Activated naive CD4-positive, alpha-beta T cell treated with anti-CD3 and anti-CD28 coated beads for 36 hours (primary cell): ENCODE measurements at places on chromosomes 2 and 18. TPM values are rescaled to one million over a fixed set of nuclear protein-coding genes. Genes with fewer than 3 reads are reported as not detected.
A peak's percentile ranks its signal among the peaks of the same experiment; 100 is the strongest.

DNA sequence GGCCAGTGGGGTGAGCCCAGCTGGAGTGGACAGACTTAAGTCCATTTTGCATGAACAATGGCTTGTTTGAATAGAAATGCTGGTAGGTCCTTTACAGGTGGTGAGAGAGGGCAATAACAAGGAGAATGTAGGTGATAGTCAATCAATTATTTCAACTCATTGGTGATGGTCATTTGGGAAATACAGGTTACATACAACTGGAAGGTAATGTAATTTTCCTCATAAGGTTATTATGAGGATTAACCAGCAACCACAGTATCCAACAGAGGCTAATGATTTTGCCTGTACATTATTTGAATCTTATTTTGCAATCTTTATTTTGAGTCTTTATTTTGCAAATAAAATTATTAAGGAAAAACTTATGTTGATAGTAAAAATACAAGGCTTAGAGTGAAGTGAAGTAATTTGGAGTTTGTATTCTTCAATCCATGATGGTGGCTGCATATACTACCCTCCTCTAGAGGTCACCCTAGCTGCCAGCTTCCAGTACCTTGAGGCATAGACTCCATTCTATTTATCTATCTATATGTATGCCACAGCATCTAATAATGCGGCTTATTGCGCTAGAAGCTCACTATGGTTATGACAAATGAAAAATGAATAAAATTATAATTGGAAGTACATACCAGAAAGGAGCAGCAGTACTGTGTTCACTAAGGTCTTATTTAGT is 20.5 kb upstream of the HNMT start:
- no peak for DNase-seq

DNA sequence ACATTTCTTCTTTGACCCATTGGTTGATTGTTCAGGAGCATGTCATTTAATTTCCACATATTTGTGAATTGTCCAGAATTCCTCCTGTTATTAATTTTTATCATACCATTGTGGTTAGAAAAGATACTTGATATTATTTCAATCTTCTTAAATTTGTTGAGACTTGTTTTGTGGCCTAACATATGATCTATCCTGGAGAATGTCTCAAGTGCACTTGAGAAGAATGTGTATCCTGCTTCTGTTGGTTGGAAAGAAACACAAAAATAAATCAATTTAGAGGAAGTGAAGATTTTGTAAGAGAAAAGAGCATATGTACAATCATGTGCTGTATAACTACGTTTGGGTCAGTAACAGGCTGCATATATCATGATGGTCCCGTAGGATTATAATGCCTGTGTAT is 118.6 kb upstream of the CDC42EP3 start:
- no peak for DNase-seq

- no peak for DNase-seq
Observed at GRCh38 chr2:32925283-32925815, 21.4 kb upstream of the LTBP1 start.

- no peak for DNase-seq
Observed at GRCh38 chr2:60998628-60999545, 18.6 kb upstream of the PEX13 start.

- no peak for DNase-seq
Observed at GRCh38 chr18:21309248-21309647, 67.2 kb downstream of the GREB1L start.

- DNase-seq = no peak
Observed at GRCh38 chr2:192010073-192010472, 163.2 kb upstream of the CAVIN2 start.

DNA sequence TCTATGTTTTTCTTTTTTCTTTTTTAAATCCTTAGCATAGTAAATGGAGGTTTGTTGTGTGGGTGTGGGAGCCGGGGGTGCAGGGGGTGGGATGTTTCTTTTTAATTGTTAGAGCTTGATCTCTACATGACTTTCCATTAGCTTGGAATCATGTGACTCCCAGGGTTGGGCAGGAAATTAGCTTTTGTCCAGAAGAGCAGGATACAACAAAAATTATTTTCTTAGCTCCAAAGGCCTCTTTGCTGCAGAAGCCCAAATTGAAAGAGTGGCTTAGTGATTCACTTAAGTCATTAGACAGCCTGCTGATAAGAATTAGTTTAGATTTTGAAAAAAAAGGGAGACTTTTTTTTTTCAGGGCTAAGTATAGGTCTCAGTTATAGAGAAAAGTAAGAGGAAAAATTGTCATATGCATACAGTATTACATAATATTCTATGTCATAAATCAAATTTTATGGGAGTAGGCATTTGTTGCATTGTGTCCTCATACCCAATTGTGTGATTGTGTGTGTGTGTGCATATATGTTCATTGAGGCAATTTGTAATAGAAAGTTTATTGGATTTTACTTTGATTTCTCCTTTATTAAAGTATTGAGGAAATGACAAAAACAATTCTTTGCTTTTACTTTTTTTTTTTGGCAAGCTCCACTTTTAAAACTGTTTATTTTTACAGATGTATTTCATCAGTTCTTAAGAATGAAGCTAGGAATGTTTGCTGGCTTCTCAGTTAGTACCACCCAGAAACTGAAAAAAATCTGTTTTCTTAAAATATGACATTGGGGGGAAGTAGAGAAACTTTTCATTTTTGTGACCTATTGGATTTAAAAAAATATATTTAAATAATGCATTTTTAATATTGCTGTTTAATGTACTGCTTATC is 47.4 kb downstream of the TSPYL6 start:
- no peak for DNase-seq

DNA sequence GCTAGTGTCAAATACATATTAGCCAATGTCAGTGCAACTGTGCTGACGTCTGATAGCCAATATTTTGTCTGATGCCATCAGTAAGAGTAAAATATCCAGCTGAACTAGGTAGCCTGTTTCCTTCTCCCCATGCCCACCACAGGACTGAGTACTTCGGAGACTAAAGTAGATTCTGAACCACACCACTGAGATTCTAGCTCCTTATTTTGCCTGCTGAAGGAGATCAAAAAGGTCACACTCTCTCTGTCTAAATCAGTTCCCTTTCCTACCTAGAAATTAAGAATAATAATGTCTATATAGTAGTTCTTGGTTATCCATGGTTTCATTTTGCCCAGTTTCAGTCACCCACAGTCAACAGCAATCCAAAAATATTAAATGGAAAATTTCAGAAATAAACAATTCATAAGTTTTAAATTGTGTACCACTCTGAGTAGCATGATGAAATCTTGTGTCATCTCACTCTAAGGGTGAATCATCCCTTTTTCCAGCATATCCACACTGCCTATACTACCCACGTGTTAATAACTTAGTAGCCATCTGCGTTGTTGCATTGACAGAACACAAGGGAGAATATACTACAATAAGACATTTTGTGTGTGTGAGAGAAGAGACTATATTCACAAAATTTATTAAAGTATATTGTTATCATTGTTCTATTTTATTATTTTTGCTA is 1043.3 kb upstream of the PIK3C3 start:
- DNase-seq = no peak

GRCh38 chr18:62332964-62333695 is 8.0 kb downstream of the TNFRSF11A start:
- no peak for DNase-seq

- no peak for DNase-seq
Observed at GRCh38 chr18:904218-905090, at the start of gene ADCYAP1. Gene ADCYAP1 (plus strand): TSS chr18:904871. CDS start chr18:905387, 516 bp downstream.

- no peak for DNase-seq
Observed at GRCh38 chr18:34493566-34494358, 216.3 kb upstream of the DTNA start.

DNA sequence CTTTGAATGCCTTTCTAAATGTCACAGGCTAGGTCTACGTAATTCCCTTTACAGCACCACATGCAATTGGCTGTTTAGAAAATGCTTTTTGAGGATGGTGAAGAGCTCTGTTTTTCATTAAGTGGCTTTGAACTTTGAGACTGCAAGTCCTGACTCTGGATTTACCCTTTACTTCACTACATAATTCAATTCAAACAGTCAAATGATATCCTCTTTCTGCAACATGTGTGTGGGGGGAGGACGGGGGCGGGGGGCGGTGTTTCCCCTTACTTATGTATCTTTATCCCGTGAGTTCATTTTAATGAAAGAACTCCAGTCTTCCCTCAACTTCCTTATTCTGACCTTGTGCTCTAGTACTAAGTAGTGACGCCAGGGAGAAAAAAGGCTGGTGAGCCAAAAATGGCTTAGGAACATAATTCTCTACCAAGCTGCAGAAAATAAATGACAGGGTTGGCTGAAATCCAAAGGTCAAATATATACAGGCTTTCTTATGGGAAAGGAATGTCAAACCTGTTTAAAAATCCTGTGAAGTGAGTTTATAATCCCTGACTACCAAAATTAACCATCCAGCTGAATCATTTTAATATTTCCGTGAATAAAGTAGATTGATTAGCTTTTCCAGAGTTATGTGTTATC is 119.6 kb downstream of the SLC8A1 start:
- no peak for DNase-seq

- no peak for DNase-seq
Observed at GRCh38 chr2:118633371-118634018, 214.0 kb downstream of the EN1 start.

- no peak for DNase-seq
Observed at GRCh38 chr2:31476511-31477180, 62.1 kb upstream of the XDH start.

- DNase-seq = no peak
Observed at GRCh38 chr18:27377251-27377650, 192.1 kb upstream of the CHST9 start.

DNA sequence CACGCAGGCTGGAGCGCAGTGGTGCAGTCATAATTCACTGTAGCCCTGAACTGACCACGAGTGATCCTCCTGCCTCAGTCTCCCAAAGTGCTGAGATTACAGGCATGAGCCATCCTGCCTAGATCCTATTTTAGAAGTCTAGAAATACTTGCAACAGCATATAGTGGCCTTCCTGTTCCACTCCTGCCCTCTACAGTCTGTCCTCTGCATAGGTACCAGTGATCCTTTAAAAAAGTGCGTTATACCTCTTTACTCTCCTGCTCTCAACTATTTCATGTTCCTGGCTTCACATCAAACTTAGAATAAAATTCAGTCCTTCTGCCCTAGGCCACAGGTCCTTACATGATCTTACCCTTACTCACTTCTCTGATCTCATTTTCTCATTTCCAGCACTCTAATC is 6.0 kb downstream of the COMMD1 start:
- peak; percentile 18 for DNase-seq

DNA sequence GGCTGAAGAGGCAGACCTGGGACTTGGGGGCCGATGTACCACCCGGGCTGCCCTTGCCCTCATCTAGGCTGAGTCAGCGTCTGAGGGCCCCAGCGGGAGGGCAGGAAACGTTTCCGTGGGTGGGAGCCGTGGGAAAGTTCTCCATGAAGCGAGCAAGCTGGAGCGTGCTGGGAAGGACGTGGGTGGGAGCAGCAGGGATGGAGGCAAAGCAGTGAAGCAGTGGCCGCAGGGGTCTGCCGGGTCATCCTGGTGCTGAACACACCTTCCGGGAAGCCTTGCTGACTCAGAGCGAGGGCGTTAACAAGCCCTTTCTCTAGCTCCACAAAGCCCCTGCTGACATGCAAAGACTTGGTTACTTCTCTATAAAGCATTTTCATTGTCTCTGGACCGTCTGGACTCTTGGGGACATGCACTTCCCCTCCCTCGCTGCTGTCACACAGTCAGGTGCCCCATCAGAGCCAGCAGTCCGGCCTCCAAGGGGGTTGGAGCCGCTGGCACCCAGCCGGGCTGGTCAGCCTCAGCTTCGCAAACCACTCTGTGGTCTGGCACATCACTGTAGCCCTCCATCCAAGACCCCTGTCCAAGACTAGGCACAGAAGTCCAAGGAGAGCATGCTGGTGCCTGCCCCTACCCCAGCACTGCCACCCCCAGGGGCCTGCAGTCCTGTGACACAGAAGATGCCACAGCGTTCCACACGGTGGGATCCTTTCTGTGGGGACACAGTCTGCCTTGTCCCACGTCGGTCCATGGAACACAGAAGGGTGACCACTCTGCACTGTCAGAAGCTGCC is 115.1 kb upstream of the GPC1 start:
- DNase-seq = no peak

GRCh38 chr18:78293540-78293939 is 686.1 kb upstream of the SALL3 start:
- DNase-seq = no peak

- no peak for DNase-seq
Observed at GRCh38 chr2:143936538-143936847, 583.4 kb downstream of the ZEB2 start.

GRCh38 chr2:78035804-78036203 is 513.6 kb upstream of the LRRTM4 start:
- no peak for DNase-seq

DNA sequence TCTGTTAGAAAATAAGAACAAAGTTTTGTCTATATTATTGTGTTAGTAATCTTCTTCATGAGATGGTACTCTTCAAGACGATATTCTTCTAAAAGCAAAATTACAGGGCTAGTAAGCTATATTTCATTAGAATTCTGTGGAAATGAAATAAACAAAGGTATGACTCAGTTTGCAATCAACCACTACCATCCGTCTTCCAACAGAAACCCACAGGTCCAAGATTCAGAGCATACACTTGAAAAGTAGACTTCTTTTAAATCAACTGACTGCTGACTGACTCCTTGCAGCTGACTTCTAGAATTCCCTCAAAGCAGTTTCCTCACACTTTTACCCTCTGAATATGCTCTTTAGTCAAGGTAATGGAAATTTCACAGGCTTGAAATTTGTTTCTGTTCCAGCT is 193.7 kb downstream of the GCA start:
- no peak for DNase-seq

DNA sequence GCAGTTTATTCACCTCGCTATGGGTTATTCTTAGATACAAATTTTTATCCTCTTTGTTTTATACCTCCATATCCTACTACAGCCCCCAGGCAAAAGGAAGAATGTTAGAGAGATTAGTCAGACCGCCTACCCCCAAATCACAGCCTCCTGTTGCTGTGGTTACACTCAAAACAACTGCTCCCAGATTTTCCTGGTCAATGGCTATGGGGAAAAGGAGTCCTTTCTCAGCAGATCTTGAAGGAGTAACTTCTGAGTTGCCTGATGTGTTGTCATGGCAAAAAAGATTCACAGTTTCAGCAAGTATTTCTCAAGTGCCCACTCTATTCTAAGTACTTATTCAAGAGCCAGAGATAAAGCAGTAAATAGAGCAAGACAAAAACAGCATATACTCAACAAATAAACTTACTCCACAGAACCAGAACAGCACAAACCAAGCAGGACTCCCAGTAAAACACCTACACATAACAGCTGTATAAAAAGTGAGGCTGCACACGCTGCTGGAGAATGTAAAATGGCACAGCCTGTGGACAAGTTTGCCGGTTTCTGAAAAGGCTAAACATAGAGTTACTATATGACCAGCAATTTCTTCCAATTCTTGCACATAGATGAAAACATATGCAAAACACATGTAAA is 104.8 kb downstream of the NOL10 start:
- DNase-seq = no peak

Gene ARHGAP25
- 43.0 TPM for total RNA-seq

Gene CAMKMT
- 19.6 TPM for total RNA-seq

Gene UBE2E3
- total RNA-seq = 25.8 TPM

Gene KCNE4
- not detected for total RNA-seq

Gene BMP10
- total RNA-seq = not detected

Gene TFPI
- total RNA-seq = not detected

Gene PDCD1
- total RNA-seq = 8.3 TPM

Gene SLC5A7
- total RNA-seq = not detected

Gene BUB1
- total RNA-seq = 103 TPM

Gene UGT1A8
- total RNA-seq = not detected
